Inflammatory macrophage treated with lipopolysaccharide for 4 hours (primary cell): ENCODE measurements at places on chromosomes 5 and 9.

GRCh38 chr5:159133041-159133741 is 33.5 kb upstream of the EBF1 start:
- DNase-seq: peak; percentile 51

- no peak for DNase-seq
These were observed 79.8 kb upstream of the MAMDC2 start for GRCh38 chr9:69963803-69964202.

DNA sequence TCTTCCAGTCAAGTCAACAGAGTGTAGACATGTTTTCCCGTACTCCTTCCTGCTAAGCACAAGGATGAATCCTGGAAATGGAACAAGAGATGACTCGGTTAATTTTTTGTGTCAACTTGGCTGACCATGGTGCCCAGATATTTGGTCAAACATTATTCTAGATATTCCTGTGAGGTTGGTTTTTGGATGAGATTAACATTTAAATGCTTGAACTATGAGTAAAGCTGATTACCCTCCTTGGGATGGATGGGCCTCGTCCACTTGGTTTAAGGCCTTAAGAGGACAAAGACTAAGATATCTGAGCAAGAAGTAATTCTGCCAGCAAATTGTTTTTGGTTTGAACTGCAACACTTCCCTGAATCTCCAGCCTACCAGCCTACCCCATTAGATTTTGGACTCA is 338.1 kb upstream of the MSX2 start:
- DNase-seq: no peak

DNA sequence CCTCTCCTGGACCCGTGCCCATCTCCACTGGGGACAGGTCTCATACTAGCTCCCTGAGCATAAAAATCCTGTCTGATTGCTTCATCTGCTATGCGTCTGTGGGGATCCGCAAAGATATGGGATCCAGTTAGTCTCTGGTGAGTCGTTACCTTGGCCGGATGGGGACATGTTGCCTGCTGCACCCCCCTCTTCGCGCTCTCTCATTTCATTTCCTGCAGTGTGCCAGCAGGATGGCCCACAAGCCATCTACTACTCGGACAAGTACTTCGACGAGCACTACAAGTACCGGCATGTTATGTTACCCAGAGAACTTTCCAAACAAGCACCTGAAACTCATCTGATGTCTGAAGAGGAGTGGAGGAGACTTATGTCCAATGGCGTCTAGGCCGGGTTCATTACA is 17.0 kb upstream of the CEP78 start:
- DNase-seq: no peak

DNA sequence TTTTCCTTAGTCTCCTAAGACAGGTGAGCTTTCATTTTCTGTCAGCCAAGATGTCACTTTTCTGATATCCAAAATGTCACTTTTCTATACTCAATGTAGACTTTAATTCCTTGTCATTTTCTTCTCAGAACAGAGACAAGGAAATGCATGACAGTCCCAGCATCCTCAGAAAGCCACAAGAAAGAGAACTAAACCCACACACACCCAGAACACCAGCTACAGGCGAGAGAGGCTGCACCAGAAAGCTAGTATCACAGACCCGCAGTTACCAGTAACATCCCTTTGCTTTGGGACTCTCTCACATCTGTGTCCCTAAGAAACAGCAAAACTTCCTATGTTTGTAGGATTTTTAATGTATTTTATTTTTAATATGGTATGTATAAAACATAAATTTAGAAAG is 17.1 kb downstream of the TRMO start:
- peak; percentile 49 for DNase-seq

DNA sequence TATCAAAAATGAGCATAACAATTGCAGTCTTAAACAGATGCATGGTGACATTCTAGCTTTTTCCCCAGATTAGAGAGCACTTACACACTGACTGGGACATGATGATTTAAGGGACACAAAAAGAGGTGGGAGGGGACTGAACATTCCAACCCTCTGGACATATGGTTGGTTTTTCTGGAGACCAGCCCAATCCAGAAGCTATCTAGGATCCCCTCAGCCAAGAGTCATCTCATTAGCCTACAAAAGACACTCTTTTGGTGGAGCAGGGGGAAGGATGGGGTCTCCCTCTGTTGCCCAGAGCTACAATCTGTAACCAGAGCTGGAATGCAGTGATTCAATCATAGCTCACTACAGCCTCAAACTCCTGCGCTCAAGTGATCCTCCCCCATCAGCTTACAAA is 97.3 kb upstream of the IQGAP2 start:
- peak; percentile 16 for DNase-seq

- DNase-seq: peak; percentile 38
These were observed 76.6 kb downstream of the ACTBL2 start for GRCh38 chr5:57405984-57406383.

- no peak for DNase-seq
These were observed 469.3 kb upstream of the DMAC1 start for GRCh38 chr9:8268881-8269280.

DNA sequence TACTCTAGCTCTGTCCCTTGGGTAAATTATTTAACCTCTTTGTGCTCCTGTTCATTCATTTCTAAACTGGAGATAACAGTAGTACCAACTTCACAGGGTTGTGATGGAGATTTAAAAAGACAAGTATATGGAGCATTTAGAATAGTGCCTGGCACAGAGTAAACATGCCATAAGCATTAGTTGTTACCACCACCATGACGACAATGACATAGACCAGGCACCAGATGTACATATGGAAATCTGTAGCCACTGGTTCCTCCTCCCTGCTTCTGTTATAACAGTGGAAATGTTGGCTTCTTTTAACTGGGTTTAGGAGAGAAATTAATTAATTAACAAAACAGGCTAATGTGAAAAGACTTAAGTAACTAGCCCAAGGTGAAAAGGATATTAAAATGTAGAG is 217.5 kb downstream of the DENND1A start:
- DNase-seq: no peak

- peak; percentile 75 for DNase-seq
These were observed 49.2 kb downstream of the ANXA1 start for GRCh38 chr9:73200694-73201452.

DNA sequence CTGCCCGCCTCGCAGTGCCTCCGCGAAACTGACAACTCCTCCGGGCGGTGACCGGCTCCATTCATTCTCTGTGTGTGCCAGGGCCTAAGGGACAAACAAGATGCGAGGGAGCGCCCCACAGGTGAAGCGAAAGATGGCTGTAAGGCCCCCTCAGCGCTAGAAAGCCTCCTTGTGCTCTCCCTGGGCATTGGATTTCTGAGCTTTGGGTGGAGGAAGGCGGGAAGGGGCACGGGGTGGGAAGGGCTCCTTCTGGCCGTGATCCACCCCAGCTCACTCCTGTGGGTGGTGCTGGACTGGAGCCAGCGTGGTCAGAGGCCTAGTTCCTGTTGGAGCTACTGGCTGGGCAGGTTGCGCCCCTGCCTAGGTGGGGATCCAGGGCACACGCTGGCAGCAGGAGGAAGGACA is 943 bp downstream of the GALNT12 start:
- peak; percentile 75 for DNase-seq

- peak; percentile 72 for DNase-seq
These were observed 225.1 kb downstream of the ADGRV1 start for GRCh38 chr5:90783460-90784333.

- no peak for DNase-seq
These were observed 65.0 kb downstream of the DAPK1 start for GRCh38 chr9:87562530-87563170.

- DNase-seq: no peak
These were observed 60.4 kb upstream of the GPBP1 start for GRCh38 chr5:57113481-57113880.

DNA sequence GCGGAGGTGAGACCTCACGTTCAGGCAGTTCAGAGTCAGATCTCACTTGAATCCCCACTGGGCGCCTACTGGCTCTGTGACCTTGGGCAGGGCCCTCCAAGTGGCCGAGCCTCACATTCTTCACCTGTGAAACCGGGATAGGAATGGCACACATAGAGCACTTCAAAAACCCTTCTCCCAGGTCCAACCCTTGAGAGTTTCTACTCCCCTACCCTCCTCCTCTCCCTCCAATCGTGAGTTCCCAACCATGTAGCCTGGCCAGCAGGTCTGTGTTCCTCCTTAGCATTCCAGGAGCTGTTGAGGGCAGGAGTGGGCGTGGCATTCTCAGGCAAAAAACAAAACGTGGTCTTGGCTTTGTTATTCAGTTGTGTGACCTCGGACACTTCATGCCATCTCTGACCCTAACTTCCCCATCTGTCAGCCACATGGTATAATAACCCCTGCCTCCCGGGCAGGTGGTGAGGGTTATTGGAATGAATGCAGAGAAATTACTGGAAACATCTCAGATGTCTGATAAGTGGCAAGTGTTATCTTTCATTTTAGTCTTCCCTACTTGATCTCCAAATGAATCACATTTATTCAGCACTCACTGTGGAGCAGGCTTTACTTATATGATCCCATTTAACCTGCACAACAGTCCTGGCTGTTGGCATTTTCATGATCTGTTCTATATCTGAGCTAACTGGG is 112.8 kb upstream of the BOD1 start:
- no peak for DNase-seq

- DNase-seq: no peak
These were observed 86.6 kb downstream of the MUSK start for GRCh38 chr9:110755179-110755578.

DNA sequence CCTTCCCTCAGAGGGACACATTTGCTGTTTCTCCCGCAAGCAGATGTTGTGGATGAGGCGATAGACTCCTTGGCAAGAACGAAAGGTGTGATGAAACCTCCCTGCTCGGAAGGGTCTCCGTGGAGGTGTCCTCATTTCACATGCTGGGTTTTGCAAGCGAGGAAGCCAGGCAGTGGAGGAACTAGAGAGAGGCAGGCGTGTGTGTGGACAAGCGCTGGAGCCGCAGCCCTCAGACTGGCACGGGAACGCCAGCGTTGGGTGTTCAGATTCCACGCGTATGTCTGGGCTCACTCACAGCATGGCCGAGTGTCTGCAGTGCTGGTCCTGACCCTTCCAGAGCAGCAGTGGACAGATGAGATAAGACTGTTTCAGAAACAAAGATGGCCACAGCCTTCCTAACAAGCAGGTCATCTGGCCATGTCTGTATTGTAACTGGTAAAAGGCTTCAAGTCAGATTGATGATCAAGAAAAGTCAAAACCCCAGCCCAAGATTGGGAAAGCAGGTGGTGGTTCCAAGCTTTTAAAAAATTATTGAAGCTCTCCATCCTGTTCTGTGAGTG is 35.0 kb upstream of the NCS1 start:
- no peak for DNase-seq

GRCh38 chr9:111350556-111350955 is 20.5 kb upstream of the OR2K2 start:
- no peak for DNase-seq

DNA sequence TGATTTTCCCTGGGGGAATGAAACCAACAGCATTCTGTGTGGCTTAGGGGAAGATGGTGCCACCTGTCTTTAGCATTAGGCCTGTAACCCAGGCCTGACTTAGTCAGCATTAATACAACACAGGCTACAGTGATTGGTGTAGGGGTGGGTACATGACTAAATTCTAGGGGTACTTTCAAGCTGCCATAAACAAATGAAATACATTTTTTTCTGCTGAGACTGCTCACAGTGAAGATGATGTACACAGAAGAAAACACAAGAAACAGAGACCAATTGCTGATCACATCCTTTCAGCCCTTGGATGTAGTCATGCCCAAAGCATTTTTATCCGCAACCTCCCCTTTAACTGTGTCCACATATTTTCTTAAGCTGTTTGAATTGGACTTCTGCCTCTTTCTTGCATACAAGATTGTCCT is 527.2 kb downstream of the KCTD16 start:
- DNase-seq: no peak

- DNase-seq: no peak
These were observed 1.2 kb upstream of the ADGRV1 start for GRCh38 chr5:90557391-90557790.

- no peak for DNase-seq
These were observed 32.4 kb upstream of the PIP5K1B start for GRCh38 chr9:68672625-68673024.

DNA sequence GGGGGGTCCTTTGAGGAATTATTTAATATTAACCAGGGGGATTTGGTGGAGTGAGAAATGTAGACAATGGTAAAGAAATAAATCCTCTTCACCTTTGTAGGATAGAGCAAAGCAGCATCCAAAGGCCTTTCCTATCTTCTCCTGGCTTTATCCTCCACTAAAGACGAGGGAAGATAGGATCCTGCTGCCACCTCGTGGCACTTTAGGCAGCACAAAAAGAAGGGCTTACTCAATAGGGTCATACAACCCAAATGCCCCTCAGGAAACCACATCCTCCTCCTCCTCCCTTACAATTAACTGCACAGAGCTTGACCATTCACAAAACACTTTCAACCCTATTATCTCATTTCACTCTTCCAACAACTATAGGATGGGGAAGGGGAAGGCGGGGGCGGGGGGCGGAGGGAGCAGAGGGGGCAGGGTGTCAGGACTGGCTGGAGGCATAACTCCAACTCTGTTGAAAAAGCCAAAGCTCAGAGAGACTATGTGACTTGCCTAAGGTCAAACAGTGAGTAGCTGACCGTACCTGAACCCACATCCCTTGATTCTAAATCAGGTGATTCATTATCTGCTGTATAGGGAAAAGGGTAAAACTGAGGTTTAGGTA is 45.4 kb upstream of the MYOT start:
- DNase-seq: peak; percentile 33

DNA sequence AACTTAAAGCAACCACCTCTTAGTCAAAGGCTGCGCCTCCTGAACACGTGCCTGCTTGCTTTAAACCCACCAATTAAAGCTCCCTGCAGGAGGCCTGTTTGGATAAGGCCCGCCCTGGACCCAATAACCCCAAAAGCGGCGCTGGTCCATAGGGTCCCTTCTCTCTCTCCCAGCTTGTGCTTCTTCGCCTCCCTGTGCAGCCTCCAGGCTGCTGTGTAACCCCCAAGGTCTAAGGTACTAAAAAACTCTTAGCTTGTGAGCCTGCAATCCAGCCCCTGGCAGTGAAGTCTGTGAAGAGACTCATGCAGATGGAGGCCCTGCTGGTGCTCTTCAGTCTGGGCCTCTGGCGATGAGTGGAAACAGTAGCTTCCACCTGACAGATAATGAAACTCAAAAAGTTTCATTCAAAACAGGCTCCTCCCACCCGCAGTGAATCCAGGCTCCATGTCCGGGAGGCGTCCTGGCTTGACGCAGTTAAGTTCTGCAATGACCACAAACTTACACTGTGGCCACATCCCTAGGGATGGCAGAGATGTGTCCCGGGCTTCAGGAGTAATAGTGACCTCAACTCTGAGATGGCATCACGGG is 97.3 kb downstream of the PRRT1B start:
- no peak for DNase-seq

DNA sequence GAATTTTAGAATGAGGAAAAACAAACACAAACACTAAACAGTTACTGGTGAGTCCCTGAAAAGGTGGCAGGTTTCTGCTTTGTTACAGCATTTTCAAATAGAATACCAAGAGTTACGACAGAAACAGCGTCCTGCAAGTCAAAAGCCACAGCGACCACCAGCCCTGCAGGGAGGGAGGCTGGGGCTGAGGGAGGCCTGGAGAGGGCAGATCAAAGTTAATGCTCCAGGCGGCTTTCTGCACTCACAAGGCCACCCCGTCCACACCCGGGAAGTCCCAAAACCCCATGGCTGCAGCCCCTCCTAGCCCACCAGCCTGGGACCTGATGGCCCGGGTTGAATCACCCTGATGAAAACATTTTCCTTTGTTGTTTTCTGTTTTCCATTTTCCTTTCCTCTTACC is 29.3 kb downstream of the COL23A1 start:
- no peak for DNase-seq
